ENCODE measurements at places on chromosomes 1 and 21.
A peak's percentile ranks its signal among the peaks of the same experiment; 100 is the strongest.

DNA sequence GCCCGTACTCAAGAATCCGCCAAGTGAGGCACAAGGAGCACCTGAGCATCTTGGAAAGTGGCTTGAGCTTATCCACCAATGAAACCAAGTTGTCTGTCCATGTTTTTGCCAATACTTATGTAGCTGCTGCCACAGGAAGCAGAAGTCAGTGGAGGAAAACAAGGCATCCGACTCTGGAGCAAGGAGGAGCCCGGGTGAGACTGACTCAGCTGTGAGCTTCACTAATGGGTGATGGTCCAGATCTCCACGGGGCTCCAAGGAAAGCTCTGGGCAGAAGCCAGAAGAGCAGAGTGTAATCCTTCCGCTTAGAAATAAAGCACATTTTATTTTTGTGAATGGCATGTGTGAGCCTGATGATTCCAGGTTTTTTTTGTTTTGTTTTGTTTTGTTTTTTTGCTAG lies 12.3 kb upstream of the SSR2 start:
- DNase-seq = peak; percentile 39

- DNase-seq = peak; percentile 49
Observed at GRCh38 chr1:107964336-107965109, 457 bp downstream of the VAV3 start.

DNA sequence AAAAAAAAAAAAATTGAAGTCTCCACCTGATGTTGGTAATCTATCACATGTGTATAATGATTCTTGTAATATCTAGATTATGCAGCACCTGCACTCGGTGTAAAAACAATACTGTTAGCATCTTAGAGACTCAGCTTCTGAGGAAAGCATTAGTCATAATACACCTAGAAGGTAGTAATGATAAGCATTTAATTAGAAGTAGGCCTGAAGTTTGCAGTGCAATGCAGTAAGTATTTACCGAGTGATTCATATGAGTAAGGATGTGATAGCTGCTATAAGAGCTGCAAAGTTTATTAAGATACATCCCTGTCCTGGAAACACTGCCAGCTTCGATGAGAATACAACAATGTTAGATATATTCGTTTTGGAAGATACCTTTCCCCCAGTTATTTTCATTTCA lies 196.4 kb downstream of the GREM2 start:
- no peak for DNase-seq

GRCh38 chr1:72296501-72296900 lies 14.2 kb upstream of the NEGR1 start:
- DNase-seq = no peak

GRCh38 chr1:111864862-111865261 lies 109.2 kb downstream of the DDX20 start:
- DNase-seq = peak; percentile 33

DNA sequence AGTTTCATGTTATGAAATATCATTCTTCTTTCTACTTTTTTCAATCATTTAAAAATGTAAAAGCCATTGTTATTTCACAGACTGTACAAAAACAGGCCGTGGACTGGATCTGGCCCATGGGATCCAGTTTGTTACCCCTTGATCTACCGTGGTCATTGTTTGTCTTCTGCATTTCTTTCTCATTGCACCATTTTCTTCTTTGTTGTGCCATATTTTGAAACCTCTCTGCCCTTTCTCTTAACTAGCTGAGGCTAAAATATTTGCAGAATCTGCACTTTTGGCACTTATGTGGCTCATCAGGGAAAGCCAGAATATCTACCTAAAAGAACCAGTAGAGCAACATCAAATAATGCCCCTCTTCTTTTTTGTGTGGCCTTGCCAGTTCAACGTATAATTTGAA lies 50.5 kb downstream of the DNAJC6 start:
- DNase-seq = no peak

DNA sequence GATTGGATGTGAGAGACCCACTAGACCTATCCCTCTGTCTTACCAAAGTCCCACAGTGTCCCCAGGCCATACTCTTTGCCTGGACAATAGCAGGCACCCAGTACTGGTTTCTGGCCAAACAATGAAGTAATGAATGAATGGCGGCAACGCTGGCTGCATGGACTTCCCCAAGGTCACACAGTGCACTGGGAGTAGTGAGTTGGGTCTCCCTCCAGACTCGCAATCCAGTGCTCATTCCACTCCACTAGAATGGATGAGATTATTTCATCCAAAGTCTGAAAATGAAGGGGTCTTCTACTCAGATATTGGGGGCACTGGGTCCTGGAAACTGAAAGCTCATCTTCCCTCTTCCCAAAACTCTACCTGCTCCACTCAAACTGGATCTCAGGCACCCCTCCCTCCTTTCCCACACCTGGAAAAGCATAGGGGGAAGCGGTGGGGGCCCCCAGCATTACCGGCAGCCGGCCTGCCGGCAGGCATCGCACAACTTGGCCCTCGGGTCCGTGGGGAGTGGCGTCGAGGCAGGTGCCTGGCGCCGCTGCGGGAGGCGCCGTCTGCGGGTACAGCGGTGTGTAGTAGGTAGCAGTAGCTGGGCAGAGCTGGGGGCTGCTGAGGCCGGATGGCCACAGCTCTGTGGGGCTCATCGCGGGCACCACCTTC lies 816 bp downstream of the E2F2 start:
- peak; percentile 12 for DNase-seq

- no peak for DNase-seq
Observed at GRCh38 chr1:117815926-117816325, 113.5 kb downstream of the GDAP2 start.

Measured in astrocyte of the hippocampus (primary cell).